Breast epithelium (tissue), 4 donors: ENCODE measurements at places on chromosomes 6 and 20. TPM values are rescaled to one million over a fixed set of nuclear protein-coding genes. Genes with fewer than 3 reads are reported as not detected.

CDH4 gene
- not detected for total RNA-seq

GRCh38 chr20:45316150-45317080, 8.3 kb upstream of the MATN4 start:
- no peak for DNase-seq

DNA sequence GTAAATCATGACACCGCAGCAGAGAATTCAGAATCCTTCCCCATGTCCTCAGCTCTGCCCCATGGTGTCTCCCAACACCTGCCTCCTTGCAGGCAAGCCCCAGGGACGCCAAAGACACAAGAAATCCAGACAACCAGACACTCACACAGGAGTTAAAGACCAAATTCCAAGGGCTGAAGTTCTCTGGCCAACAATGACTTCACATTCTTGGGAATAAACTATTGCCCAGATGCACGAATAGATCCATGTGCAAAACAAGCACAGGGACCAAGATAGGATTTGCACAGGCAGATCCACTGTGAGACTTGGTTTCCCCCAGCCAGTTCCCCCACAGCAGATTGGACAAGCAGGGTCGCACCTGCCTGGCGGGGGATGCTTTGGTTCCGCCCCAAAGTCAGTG, 246.7 kb downstream of the SOD2 start:
- no peak for DNase-seq

- no peak for DNase-seq
Observed at GRCh38 chr6:164048840-164049516, 634.5 kb downstream of the QKI start.

DNA sequence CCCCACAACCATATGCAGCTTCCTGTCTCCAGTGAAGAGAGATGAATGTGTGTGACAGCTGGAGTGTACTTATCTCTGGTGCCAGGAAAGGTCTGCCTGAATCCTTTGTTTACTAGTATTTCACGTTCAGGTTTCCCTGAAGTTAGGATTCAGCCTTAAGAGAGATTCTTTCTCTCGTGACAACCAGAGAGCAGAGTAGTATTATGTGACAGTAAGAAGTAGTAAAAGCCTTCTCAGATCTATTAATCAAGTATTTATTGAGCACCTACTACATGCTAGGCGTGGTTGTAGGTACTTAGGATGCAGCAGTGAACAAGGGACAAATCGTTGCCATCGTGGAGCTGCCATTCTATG, 949 bp downstream of the KIFC1 start:
- DNase-seq = no peak

DNA sequence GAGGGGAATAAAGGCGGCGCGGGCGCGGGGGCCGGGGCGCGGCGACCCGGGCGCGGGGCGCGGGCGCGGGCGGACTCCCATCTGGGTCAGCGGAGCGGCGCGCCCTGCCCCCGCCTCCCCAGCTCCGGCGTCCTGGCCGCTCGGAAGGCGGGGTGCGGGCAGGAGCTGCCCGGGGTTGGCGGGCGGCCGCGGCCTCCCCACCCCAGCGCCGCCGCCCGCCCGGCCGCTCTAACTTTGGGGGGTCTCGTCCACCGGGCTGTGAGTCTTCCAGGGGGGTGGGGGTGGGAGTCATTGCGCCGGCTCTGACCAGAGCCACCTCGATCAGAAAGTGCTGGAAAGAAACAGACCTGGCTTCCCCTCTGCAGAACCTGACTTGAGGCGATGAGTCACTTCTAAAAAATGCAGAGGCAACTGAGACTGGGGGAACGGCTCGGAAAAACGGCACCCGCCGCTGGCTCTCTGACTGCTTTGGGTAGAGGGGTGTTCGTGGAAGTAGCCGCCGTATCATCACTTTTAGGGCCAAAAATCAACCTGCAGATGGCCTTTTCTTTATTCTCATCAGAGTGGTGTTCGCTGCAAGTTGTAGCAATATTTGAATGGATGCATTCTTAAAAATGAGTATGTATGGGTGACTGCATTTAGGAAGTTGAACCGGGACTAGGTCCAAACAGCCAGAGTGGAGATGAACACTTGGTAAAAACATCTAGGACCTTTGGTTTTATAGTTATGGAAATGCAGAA, 667 bp downstream of the CAP2 start:
- no peak for DNase-seq

DNA sequence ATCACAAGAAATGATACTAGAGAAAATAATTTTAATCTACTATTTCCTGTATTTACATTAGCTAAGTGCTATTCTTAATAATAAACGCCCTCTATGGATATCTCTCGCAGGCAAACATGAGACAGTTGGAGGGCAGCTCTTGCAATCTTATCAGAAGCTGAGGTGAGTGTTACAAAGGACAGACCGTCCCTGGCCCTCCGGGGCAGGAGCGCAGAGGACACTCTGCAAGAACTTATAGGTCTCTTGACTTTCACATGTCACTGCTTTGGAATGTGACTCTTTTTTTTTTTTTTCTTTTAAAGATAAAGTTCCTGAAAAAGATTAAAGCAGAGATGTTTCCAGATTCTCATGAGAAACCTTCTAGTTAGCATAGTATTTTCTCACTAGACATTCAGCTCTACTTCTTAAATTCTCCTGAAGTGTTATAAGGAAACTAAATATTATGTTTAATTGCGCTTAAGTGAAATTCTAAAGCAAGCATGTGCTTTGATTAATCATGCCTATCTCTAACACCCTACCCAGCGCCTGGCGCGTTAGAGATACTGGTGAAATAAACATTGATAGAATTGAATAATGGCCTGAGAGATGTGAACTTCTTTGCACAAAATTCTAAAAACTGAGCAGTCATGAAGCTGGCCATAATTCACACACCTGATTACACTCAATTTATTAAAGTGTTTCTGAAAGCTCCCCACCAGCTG, 57.4 kb downstream of the SYTL3 start:
- DNase-seq = no peak
